ENCODE measurements at places on chromosomes 16 and 17. TPM values are rescaled to one million over a fixed set of nuclear protein-coding genes. Genes with fewer than 3 reads are reported as not detected.

DNA sequence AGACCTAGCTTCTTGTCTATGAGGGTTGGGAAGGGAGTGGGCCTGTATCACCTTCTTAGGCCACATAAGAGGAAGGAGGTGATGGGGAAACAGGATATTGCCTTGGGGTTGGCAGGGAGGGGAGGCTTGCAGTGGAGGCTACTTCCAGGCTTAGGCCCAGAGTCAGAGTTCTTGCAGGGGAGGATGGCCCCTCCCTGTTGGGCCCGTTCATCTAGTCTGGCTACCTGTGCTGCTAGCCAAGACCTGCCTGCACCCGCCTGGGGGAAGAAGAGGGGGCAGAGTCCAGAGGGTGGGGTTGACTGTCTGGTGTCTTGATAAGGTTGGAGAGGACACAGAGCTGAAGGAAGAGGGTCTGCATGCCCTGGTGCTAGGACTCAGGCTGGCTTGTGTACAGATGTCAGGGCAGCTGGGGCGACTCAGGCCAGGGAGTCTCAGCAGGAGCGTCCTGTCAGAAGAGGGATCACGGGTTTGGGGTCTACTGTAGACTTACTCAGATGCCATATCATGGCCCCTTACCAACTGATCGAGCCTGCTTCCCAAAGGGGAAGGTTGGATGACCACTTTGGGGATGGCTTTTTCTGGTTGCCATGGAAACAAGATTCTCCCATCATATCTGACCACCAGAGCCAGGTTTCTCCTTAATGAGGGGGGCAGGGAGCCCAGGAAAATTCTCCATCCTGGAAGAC lies 5.3 kb downstream of the KDM6B start:
- no peak for DNase-seq
- no peak overlapping the region for H3K4me3 ChIP-seq
- no peaks in the 10 kb centered on the region for H3K27me3 ChIP-seq
- H3K36me3 ChIP-seq, result no peaks in the 10 kb centered on the region

DNA sequence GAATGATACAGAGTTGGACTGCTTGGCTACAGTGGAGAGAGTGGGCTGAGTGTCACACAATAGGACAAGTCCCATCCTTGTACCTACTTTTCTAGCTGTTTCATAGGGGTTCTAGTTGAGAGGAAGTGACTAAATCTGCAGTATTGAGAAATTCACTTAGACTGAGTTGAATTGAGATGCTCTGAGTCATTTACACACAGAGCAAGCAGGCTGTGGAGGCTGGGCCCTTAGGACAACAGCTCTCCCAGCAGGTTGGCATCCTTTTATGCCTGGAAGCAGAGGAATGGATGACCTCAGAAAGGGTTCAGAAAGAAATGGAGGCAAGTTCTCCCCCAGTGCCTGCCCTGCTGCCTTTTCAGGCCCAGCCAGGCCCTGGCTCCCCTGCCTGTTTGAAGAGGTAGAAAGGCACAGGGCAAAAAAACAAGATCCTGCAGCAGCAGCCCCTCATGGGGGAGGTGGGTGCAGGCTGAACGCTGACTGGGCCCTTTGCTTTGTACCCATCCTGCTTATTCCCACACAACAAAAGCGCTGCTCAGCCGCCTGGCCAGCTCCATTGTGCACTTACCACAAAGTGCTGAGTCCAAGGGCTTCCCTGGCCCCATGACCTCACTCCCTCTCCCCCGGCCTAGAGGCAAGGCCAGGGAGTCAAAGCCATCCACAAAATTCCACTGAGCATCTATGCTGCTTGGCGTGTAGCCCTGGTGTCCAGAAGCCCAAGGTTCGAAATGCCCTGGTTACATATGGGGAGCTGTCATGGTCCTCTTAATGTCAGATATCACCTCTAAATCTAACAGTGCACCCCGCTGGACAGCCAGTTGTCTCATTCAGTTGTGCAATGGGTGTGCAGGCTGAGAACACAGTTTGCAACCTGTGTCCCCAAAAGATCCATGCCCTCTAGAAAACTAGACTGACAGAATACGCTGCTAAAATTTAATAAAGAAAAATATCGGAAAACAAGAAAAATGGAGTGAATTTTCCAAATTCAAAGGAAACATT lies 5.4 kb upstream of the CRYBA1 start:
- H3K4me3 ChIP-seq, result no peak overlapping the region
- peaks cover 12% of the 10 kb centered on the region for H3K4me1 ChIP-seq
- DNase-seq, result peak; percentile 82
- H3K27me3 ChIP-seq, result no peaks in the 10 kb centered on the region
- H3K27ac ChIP-seq, result peak overlapping the region; percentile 41

GRCh38 chr16:22188595-22189442 lies 17.3 kb upstream of the EEF2K start:
- peak overlapping the region; percentile 9 for H3K27ac ChIP-seq
- H3K4me1 ChIP-seq, result peaks cover 43% of the 10 kb centered on the region
- H3K4me3 ChIP-seq, result no peak overlapping the region
- DNase-seq, result peak; percentile 89
- no peaks in the 10 kb centered on the region for H3K27me3 ChIP-seq
- no peaks in the 10 kb centered on the region for H3K36me3 ChIP-seq

GRCh38 chr16:71961066-71962039 lies 38.8 kb downstream of the PKD1L3 start:
- H3K4me1 ChIP-seq, result peaks cover 3% of the 10 kb centered on the region
- no peak overlapping the region for H3K4me3 ChIP-seq
- H3K27me3 ChIP-seq, result peaks cover 3% of the 10 kb centered on the region
- H3K36me3 ChIP-seq, result no peaks in the 10 kb centered on the region

CCL16 gene
- total RNA-seq, result 0.51 TPM

DNA sequence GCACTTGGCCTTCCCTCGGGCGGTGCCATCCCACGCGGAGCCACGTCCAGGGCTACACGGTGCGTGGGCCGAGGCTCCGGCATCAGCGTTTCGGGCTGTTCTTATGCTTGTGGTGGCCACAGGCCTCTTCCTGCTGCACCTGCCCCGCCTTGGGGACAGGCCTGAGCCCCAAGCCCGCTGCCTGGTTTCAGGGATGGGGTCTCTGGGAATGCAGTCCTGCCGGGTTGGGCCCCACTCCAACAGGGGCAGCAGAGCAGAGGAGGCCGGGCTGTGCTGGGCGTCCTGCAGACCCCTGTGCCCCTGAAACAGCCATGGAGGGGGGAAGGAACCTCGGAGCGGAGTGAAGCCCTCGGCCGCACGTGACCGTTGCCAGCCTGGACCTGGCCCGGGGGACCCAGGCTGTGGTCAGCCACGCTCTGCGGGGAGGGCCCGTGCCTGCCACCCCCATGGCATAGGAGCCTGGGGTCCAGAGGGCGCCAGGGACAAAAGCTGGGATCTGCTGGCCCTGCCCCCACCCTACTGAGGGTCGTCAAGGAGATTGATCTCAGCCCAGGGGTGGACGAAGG lies 453 bp upstream of the WFIKKN1 start:
- peaks cover 5% of the 10 kb centered on the region for H3K36me3 ChIP-seq
- peaks cover 6% of the 10 kb centered on the region for H3K4me1 ChIP-seq
- no peak for DNase-seq
- H3K27me3 ChIP-seq, result no peaks in the 10 kb centered on the region

GRCh38 chr16:72299684-72300243 lies 127.8 kb upstream of the PMFBP1 start:
- H3K27ac ChIP-seq, result no peak overlapping the region
- no peak for DNase-seq
- no peaks in the 10 kb centered on the region for H3K27me3 ChIP-seq
- no peaks in the 10 kb centered on the region for H3K36me3 ChIP-seq
- H3K4me1 ChIP-seq, result no peaks in the 10 kb centered on the region

DNA sequence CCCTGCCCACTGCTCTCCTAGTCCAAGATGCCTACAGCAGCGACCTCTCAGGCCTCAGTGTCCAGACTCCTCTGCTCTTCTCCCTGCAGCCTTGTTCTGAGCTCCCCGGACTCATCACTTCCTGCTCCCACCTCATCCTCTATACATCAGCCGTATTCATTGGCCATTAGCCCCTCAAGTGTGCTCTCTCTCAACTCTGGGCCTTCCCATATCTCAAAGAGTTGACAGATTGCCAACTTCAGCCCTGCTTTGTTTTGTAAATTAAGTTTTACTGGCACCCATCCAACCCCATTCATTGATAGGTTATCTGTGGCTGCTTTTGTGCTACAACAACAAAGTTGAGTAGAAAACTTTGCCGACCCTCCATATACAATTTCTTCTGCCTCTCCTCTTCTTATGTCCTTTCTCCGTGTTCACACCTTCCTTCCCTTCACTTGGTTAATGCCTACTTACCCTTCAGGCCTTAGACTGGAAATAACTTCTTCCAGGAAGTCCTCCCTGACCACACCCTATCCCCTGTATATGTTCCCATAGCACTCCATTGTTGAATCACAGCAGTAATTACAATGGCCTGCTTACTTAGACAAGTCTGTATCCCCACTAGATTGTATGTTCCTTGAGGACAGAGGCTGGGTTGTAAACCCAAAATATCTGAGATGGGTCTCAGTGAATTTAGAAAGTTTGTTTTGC lies 63.4 kb upstream of the TANC2 start:
- H3K4me1 ChIP-seq, result peaks cover 8% of the 10 kb centered on the region
- peak; percentile 32 for DNase-seq
- no peak overlapping the region for H3K4me3 ChIP-seq
- H3K36me3 ChIP-seq, result no peaks in the 10 kb centered on the region
- H3K27me3 ChIP-seq, result no peaks in the 10 kb centered on the region

ZG16 gene
- not detected for total RNA-seq

- no peak overlapping the region for H3K27ac ChIP-seq
- no peak for DNase-seq
- no peaks in the 10 kb centered on the region for H3K27me3 ChIP-seq
- peaks cover 8% of the 10 kb centered on the region for H3K4me1 ChIP-seq
- H3K36me3 ChIP-seq, result no peaks in the 10 kb centered on the region
Measured at GRCh38 chr16:29148867-29149272, 164.0 kb downstream of the LAT start.

GRCh38 chr17:65987988-65988387 lies 203.9 kb downstream of the CEP112 start:
- H3K4me3 ChIP-seq, result no peak overlapping the region
- H3K27ac ChIP-seq, result no peak overlapping the region
- no peaks in the 10 kb centered on the region for H3K27me3 ChIP-seq
- peak; percentile 54 for DNase-seq

DNA sequence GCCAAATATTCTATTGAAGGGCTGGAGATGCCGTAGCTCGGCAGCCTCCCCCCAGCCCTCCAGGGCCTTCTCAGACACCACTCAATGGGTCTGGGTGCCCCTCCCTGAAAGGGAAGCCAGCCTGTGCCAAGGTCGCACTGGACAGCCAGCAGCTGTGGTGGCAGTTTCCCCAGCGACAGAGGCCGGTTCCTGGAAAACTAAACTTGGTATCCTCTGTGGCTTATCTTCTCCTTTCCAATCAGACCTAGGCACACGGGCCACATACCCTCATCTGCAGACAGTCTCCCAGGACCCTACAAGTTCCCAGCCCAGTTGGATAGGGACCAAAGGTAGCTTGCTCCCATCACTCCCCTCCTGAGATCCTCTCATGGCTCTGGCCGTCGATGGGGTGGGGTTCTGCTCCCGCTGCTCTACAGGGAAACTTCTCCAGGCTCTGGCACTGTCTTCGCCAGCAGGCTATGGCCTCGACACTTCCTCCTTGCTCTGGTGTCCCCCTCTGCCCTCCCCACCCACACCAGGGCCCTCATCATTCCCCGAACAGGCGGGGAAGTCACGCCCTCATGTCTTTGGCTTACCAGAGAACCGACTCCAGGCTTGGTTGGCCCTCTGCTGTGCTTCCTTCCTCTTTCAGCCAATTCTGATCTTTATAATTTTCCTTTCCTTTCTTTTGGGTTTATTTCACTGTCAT lies 18.3 kb upstream of the IL21R start:
- no peak for DNase-seq
- no peaks in the 10 kb centered on the region for H3K36me3 ChIP-seq
- no peak overlapping the region for H3K4me3 ChIP-seq
- H3K27ac ChIP-seq, result no peak overlapping the region

- H3K27ac ChIP-seq, result peak overlapping the region; percentile 81
- H3K4me1 ChIP-seq, result peaks cover 29% of the 10 kb centered on the region
- H3K27me3 ChIP-seq, result no peaks in the 10 kb centered on the region
- H3K4me3 ChIP-seq, result peak overlapping the region; percentile 42
- DNase-seq, result no peak
Measured at GRCh38 chr17:4940555-4941318, 669 bp downstream of the RNF167 start.

DNA sequence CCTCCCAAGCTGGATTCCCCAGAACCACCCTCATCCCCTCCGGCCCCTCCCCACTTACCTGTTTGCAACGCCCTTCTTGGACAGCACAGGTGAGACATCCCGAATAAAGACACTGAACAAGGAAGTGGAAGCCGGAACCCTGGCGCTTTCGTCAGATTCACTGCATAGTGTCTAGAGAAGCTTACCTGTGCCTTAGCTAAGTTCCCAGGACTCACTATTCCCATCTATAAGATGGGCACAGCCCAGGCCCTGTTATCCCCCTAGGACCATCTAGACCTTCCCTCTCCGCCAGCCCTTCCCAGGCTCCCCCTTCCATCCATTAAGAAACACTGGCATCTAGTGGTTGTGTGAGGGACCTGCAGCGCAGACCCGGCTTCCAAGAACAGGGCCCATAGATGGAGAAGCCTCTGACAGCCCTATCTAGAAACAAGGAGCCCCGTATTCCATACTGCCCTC lies 26.9 kb upstream of the RPL38 start:
- H3K4me1 ChIP-seq, result no peaks in the 10 kb centered on the region
- DNase-seq, result peak; percentile 57
- no peak overlapping the region for H3K27ac ChIP-seq
- no peaks in the 10 kb centered on the region for H3K36me3 ChIP-seq
- no peak overlapping the region for H3K4me3 ChIP-seq

Data from endothelial cell of umbilical vein (primary cell).